ENCODE measurements at places on chromosomes 3 and 15. TPM values are rescaled to one million over a fixed set of nuclear protein-coding genes. Genes with fewer than 3 reads are reported as not detected.

DNA sequence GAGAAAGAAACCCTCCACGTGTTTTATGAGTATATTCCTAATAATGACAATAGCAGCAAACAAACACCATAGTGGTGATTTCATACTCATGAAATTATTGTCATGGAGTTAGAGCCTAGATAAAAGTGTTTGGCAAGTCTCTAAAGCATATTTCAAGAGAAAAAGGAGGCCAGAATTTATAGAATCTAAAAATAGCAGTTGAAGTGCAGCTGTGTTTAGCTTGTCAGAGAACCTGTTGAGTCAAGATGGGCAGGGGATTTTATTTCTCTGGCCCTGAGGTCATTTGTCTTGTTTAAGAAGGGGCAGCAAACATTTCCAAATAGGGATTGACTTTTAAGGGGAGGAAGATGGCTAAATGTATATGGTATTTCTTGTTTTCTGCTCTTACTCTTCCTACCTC is 279.6 kb upstream of the CTDSPL start:
- no peak for DNase-seq

DNA sequence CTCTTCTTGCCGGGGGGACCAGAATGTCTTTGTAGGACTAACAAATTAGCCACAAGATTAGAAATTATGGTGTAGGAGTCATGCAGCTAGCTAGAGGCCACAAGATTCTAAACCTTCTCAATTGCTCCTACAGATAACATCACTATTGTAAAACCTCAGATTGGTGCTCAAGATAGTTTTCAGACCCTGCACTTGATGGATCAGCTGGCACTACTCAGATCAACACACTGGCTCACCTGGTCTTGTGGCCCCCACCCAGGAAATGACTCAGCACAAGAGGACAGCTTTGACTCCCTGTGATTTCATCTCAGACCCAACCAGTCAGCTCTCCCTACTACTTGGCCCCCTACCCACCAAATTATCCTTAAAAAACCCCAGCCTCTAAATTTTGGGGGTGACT is 124.1 kb upstream of the RASGRP1 start:
- DNase-seq = no peak

CFAP161 gene
- not detected for total RNA-seq

CFAP92 gene
- total RNA-seq = 0.14 TPM

- peak; percentile 17 for DNase-seq
Observed at GRCh38 chr3:194977356-194977755, 291.7 kb downstream of the FAM43A start.

GRCh38 chr3:191412759-191413158 is 48.2 kb upstream of the PYDC2 start:
- no peak for DNase-seq

SAXO2 gene
- total RNA-seq = 5.8 TPM

- DNase-seq = no peak
Observed at GRCh38 chr3:120177151-120177550, 82.9 kb upstream of the GSK3B start.

DNA sequence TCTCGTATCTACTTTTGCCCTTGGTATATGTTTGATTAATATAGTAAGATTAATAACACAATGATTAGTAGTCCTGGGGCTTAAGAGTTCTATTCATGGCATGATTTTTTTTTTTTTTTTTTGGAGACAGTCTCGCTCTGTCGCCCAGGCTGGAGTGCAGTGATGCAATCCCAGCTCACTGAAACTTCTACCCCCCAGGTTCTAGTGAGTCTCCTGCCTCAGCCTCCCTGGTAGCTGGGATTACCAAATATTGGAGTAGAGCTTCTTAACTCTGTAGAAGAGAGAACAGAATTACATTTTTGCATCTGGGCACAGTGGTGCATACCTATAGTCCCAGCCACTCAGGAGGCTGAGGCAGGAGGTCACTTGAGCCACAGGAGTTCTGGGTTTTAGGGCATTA is 58.9 kb downstream of the RAB7A start:
- no peak for DNase-seq

DNA sequence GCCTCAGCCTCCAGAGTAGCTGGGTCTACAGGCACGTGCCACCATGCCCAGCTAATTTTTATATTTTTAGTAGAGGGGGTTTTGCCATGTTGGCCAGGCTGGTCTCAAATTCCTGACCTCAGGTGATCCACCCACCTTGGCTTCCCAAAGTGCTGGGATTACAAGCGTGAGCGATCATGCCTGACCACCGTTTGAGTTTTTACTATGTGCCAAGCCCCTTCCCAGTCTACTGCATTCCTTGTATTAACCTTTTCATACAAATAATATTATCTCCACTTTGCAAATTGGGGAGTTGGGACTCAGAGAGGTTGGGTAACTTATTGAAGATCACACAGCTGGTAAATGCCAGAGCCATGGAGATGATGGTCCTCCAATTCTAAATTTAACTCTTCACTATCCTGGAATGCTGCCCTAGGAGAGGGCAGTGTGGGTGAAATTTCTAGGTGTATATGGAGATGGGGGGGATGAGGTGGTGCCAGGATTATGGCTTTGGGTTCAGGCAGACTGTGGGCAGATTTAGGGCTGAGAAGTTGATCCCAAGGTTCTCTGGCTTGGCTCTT is 1.0 kb upstream of the PXK start:
- DNase-seq = no peak

DNA sequence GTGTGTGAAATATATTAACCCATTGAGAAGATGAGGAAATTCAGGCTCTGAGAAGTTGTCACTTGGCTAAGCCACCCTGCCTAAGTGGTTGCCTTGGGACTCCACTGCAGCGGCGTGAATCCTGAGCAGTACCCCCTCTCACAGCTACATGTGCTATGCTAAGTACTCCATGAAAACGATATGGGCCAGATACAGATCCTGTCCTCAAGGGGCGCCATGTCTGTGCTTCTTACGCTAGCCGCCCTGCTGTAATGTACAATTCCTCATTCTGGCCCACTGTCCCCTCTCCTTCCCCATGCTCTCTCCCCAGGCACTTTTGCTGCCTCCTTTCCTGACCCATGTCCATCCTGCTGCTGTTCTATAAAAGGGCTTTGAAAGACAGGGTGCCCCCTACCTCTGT is 140.3 kb downstream of the FEZF2 start:
- no peak for DNase-seq

DNA sequence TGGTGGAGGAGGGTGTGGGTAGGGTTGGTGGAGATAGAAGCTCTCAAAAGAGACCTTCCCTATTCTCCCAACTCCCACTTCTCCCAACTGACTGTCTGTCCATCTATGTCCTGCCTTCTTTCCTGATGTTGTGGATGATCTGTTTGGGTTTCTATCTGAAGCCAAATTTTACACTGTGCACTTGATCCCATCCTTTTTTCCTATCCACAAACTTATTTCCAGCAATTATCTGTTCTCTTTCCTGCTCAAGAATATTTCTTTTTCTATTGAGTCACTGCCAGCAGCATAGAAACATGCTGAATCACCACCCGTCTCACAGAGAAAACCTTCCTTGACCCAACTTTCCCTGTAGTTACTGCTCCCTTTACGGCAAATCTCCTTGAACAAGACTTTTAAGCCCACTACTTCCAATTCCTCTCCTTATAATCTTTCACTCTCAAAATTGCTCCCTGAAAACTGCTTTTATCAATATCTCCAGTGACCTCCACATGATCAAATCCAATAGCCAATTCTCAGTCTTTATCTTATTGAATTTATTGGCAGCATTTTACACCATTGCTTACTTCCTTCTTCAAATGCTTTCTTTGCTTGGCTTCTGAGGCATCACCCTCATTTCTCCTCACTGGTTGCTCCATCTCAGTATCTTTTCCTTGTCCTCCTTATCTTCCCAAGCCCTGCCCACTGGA is 141.2 kb upstream of the SLC7A14 start:
- no peak for DNase-seq

DNA sequence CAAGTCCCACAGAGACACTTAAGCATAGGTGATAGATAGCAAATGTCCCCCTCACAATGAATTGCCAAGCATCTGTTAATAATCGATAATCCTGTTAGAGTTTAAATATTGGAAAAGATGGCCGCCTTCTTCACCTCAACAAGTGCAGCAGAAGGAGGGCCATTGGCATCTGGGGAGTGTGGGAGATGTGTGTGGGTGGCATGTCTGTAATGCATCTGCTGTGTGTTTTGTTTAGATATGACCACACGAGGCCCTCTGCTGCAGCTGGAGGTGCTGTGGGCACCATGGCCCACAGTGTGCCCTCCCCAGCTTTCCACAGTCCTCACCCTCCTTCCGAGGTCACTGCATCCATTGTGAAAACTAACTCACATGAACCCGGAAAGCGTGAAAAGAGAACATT is 12.9 kb downstream of the MKRN2 start:
- DNase-seq = no peak

GRCh38 chr3:102090721-102091045 is 241.4 kb downstream of the NFKBIZ start:
- no peak for DNase-seq

RYK gene
- total RNA-seq = 82.7 TPM

STARD5 gene
- total RNA-seq = 5.9 TPM

- DNase-seq = no peak
Observed at GRCh38 chr3:123880998-123881561, 3.1 kb downstream of the MYLK start.

- no peak for DNase-seq
Observed at GRCh38 chr3:106728315-106729098, 648.7 kb upstream of the CCDC54 start.

LRRC31 gene
- total RNA-seq = not detected

DNA sequence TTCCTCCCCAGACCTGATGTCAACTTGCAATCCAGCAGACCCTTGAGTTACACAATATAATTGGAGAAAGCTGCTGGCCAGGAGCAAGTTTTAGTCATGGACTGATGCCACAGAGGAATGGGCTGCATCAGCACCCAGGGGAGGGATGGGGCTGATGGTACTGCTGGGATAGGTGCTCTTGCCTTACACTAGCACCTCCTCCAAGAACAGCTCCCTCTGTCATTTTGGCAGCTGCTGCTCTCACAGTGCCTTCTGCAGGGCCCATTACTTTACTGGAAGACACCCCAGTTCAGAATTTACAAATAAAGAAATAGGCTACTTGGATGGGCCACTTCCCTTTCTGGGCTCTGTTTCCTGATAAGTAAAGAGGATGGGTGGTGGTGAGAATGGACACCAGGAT is 85.3 kb upstream of the RORA start:
- no peak for DNase-seq

DNA sequence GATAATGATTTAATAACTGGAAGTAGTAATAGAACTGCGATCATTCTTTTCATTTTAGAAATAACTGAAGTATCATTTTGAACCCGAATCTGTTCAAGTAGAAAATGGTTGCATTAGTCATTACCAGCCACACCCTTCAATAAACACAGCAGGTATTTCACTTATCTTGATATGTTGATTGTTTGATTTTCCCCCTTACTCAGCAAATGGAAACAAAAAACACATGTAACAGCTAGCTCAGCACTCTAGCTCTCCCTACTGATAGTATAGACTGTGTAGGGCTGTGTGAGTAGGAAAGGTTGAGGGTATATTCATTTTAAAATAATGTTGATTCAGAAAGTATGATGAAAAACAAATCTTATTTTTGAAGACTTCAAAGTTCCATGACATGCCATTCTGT is 1.1 kb upstream of the GPR149 start:
- DNase-seq = no peak

CHL1 gene
- total RNA-seq = 7.8 TPM

- no peak for DNase-seq
Observed at GRCh38 chr3:119738741-119739140, 35.9 kb downstream of the CFAP91 start.

DNA sequence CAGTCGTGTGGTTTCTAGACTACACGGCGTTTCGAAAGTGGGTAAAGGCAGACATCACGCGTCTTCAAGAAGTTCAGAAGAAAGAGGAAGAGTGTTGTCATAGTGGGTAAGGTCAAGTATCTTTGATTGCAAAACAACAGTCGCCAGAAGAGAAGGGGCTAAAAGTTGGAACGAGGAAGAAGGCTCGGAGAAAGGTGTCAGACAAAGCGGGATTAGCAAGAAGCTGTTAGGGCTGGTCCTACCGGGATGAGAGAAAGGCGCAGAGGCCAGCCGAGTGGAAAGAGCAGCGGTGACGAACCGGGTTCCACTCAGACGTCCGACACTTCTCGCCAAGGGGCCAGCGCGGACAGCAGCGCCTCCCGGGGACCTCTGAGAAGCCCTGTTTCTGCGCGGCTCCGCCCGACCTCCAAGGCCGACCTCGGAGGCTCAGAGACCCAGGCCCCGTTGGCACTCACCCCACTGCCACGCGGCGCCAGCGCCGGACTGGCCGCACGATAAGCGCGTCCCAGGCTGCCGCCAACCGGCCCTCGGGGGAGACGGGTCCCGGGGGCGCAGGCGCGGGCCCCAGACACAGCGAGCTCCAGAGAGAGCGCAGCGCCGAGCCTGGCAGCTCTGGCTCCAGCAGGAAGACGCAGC is 436 bp downstream of the ADPGK start:
- peak; percentile 90 for DNase-seq

DNA sequence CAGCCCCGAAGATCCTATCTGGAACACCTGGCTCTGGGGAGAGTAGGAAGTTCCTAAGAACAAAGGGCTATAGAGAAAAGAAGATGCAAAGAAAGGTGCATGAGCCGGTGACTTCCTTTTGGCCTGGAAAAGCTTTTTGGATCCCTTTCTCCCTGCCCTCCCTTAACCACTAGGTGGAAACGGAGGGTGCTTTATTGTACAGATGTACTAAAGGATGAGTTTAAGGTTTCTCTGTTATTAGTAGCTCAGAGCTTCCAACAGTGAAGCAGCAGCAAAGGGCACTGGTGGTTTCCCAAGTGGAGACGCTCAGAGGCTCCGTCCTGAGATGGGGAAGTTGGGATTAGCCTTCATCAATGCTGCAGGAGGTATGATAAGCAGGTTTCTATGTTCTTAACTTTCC is 5.9 kb upstream of the ADGRG7 start:
- DNase-seq = no peak

KNG1 gene
- total RNA-seq = not detected

DNA sequence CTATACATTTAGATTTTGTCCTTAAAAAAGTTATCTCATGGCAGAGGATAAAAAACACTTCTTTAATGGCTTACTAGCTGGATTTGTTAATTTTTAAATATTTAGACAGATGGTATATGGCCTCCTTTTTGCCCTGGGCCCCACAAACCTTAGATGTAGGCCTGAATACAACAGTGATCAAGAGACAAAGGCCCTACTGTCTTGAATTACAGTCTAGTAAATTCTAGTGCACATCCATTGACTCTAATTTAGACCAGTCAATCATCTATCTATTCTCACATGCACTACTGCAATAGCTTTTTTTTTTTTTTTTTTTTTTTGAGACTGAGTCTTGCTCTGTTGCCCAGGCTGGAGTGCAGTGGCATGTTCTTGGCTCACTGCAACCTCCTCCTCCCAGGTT is 452.8 kb downstream of the FHIT start:
- no peak for DNase-seq

GRCh38 chr3:18295171-18295920 is 129.8 kb downstream of the SATB1 start:
- peak; percentile 66 for DNase-seq

- no peak for DNase-seq
Observed at GRCh38 chr15:79954661-79955060, 16.3 kb downstream of the BCL2A1 start.

DNA sequence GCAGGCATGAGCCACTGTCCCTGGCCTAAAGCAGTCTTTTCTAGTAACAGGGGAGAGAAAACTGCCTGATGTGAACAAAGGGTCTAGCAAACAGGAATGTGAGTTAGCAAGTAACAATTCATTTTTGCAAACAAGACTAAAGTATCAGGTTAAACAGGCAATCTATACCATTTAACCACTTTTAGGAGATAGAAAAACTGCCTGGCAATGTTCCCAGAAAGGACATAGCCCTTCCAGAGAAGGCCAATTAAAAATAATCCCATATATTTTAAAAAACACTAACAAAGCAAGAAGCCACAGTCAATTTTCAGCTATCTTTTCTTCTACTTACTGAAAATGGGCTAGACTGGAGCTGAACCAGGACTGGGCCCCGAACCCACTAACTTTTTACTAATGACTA is 6.3 kb downstream of the RBSN start:
- DNase-seq = no peak

All from posterior vena cava (tissue), 2 donors.